Amniotic epithelial cell (primary cell): ENCODE measurements at places on chromosomes 1 and 21.

GRCh38 chr1:161032409-161032808 is 6.4 kb downstream of the TSTD1 start:
- peak; percentile 45 for DNase-seq

DNA sequence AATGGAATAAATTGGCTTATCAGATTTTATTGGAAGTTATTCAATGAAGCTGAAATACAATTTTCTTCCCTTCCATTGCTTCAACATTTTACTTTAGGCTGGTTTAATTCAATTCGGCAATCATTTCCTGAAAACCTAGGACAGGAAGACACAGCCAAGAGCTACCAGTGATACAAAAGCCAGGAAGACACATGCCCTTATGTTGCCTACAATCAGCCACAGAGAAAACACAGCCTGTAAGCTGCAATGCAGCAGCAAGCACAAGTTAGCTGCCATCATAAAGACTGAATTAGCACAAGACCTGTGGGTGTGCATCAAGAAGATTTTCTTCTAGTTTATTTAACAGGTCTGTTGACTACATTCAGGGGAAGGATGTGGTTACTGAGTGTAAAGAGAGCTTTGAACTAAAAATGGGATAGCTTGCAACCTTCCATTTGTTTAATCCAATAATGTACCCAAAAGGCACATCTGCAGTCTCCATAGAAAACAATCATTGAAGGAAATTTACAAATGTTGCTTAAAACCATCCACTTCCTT is 193.8 kb downstream of the KCNH1 start:
- DNase-seq, result no peak

DNA sequence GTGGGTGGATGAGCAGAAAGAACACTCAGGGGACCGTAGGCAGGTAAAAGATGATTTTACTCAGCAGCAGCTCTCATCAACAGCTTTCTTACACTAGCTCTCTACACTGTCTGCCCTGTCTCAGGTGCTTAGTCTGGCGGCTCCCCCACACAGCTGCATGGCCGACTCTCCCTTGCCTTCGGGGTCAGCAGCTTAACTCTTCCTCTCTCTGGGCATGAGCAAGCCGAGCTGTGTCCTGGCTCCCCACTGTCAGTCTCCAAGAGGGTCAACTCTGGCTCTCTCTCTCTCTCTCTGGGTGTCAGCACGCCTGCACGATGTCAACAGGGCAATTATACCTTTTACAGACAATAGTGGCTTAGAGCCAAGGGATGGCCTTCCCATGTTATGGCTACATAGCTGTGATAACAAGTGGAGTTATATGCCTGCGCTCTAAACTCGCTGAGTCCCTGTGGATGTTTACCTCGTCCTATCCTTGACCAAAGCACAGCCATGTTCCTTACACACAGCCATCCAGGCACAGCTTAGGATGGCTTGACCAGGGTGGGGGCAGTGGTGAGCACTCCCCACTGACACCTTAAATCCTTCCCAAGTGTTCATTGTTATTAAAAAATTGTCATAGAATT is 3.1 kb upstream of the BCL10 start:
- DNase-seq, result no peak

DNA sequence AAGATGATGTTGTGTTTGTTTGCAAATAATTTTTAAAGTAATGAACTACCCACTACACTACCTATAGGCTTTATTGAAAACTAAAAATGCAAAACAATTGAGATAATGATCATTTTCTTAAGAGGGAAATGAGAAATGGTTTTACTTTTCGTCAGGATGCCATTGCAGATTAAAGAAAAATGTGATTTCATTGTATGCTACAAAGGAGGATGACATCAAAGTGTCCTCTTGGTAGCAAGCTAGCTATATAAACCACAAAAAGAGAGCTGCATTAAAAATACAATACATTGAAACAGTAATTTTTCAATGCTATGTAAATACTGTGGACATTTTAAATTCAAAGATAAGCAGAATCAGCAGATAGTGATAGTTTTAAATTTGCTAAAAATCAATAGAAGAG is 87.5 kb upstream of the DPYD start:
- DNase-seq, result no peak
